8988T (cell line): ENCODE measurements at places on chromosomes 6 and 20.

GRCh38 chr6:134621858-134622257 is 303.9 kb upstream of the SGK1 start:
- no peak for DNase-seq

- no peak for DNase-seq
These were observed 289.2 kb upstream of the FOXQ1 start for GRCh38 chr6:1022719-1023118.

DNA sequence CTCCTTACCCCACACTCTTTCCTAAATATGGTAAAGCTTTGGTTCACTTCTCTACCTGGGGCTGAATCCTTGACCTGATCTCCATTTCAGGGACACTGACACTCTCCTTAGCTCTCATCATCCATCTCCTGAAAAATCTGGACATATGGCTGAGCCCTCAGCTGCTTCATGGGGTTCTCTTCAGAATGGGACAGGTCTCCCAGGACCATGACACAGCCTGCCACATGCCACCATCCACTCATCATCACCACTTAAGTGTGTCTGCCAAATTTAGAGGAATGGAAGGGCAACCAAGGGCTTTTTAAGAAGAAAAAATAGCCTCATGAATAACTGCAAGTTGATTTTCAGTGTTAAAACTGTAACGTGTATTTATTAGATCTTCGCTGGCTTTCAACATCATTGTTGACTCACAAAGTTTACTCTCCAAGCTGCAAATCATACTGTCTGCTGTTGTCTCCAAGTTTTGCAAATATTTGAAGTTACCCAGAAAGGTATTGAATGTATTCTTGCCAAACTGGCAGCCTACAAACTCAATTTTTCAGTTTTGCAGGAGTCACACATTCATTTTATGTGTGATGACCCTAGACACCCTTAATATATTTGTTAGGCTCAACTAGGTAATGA is 41.1 kb downstream of the HS3ST5 start:
- no peak for DNase-seq

GRCh38 chr6:150418827-150419594 is 50.2 kb downstream of the IYD start:
- DNase-seq: peak; percentile 61

GRCh38 chr6:73562558-73562957 is 41.7 kb upstream of the EEF1A1 start:
- DNase-seq: no peak
